ENCODE measurements at places on chromosomes 2 and 18. TPM values are rescaled to one million over a fixed set of nuclear protein-coding genes. Genes with fewer than 3 reads are reported as not detected.

DNA sequence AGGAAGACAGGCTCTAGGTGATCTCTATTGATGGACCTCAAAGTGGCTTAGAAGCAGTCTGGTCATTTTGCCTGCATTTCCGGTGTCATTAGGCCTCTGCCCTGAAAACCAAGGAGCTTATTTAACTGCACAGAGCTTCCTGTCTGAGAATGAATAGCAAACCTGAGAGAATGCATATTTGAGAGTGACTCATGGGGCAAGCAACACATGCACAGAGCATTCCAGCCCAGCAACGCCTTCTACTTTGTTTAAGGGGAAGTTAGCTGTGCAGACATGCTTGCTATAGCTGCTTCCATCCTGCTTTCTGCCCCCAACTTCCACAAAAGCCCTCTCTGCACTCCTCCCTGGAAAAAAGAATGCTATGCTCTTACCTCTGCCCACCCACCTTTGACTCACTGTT is 232.8 kb downstream of the GRB14 start:
- H3K27me3 ChIP-seq = no peaks in the 10 kb centered on the region
- H3K4me3 ChIP-seq = no peak overlapping the region
- no peaks in the 10 kb centered on the region for H3K4me1 ChIP-seq
- DNase-seq = no peak
- no peak overlapping the region for H3K27ac ChIP-seq
- H3K36me3 ChIP-seq = no peaks in the 10 kb centered on the region

DNA sequence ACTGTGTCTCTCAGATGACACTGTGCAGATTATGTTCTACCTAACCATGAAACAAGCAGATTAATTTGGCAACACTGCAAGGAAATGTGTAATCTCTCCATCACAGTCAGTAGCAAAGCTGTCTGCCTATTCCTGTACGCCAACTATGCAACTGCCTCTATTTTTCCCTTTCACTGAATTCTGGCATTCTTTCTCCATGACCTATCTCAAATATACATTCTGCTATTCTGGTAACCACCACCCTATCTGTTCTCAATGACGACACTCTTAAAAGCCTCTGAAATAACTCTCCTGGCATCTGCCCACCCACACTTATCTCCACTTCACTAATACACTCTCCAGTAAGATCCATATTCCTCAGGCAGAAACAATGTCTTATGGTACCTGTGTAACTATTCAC is 78.7 kb downstream of the ABCA12 start:
- H3K4me1 ChIP-seq = no peaks in the 10 kb centered on the region
- H3K36me3 ChIP-seq = no peaks in the 10 kb centered on the region
- H3K27me3 ChIP-seq = no peaks in the 10 kb centered on the region
- no peak overlapping the region for H3K4me3 ChIP-seq

GRCh38 chr2:88281302-88282217 is 111.4 kb downstream of the THNSL2 start:
- no peaks in the 10 kb centered on the region for H3K4me1 ChIP-seq
- H3K36me3 ChIP-seq = no peaks in the 10 kb centered on the region
- no peak overlapping the region for H3K27ac ChIP-seq

DNA sequence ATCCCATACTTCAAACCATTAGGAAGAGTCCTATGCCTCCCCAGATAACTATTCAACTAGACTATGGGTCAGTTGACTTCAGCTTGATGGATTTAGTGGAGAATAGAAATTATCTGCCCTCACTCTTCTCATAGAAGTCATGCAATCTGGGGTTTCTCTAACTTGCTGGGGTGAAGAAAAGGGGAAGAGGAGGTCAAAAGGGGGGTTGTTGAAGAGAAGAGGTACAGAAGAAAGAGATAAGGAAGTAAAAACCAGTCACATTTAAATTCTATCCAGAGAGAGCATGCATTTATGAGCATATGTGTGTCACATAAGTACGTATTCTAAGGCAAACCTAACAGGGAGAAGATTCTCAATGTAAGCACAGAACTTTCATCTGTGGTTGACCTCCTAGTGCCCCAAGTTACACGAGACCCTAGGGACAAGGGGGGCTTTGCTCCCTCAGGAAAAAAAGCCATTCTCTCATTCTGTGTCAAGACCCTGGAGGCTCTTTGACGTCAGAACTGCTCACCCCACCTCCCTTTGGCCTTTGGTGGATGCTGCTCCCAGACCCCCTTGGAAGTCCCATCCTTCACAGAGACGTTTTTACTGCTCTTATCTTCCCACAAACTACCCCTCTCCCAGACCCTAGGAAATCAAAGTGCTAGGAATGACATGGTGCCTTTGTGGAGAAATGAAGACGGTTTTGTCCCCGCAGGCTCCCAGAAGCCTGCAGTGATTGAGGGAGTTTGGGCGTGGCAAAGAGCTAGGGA is 236.8 kb upstream of the TNP1 start:
- no peak overlapping the region for H3K4me3 ChIP-seq
- H3K27ac ChIP-seq = no peak overlapping the region
- H3K4me1 ChIP-seq = no peaks in the 10 kb centered on the region
- DNase-seq = no peak
- no peaks in the 10 kb centered on the region for H3K36me3 ChIP-seq
- no peaks in the 10 kb centered on the region for H3K27me3 ChIP-seq

MRPS5 gene
- 87.3 TPM for total RNA-seq

Data from colonic mucosa (tissue), 4 donors.